ENCODE measurements at places on chromosomes 5 and 9.

- no peak for DNase-seq
Observed at GRCh38 chr9:137026828-137027227, 1.2 kb downstream of the ABCA2 start.

- DNase-seq: no peak
Observed at GRCh38 chr9:127809540-127810377, 7.1 kb downstream of the FPGS start.

DNA sequence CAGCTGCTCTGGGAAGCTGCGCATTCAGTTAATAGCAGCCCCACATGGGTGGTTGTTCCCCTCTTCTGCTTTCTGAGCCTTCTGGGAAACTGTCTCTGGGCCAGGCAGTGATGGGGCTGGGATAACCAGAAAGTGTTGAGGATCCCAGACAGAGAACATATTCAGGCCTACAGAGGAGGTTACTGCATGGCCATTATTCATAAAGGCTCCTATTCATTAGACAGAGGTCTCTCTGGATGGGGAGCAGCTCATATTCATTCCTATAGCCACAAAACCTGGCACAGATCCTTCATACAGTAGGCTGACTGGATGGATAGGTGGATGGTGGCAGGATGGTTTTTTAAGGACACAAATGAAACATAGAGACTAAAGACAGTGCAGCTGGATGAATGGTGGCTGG lies 76.3 kb downstream of the HSPA4 start:
- DNase-seq: no peak

- no peak for DNase-seq
Observed at GRCh38 chr5:174090129-174090528, 44.6 kb downstream of the NSG2 start.

- DNase-seq: no peak
Observed at GRCh38 chr5:56829137-56829908, 14.0 kb downstream of the MAP3K1 start.

GRCh38 chr5:132103332-132103951 lies 29.9 kb downstream of the CSF2 start:
- no peak for DNase-seq

- DNase-seq: no peak
Observed at GRCh38 chr5:147519380-147519779, 9.5 kb upstream of the DPYSL3 start.

GRCh38 chr5:165903835-165904234 lies 2387.6 kb upstream of the WWC1 start:
- DNase-seq: no peak

DNA sequence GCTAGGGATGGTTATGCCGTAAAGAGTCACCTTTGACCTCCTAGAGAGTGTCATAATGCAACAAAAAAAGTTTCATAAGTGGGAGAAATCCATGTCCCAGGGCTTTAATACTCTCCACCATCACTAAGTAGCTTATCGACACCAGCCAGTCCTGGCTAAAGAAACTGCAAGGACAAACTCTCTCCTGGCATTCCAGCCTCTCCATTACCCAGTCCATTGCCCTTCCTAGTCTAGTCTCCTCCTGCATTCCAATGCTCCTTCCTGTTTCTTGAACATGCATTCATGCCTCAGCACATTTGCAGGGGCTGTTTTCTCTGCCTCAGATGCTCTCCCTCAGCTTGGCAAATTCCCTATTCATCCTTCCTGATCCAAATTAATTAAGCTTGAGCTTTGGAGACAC lies 364.1 kb downstream of the BRINP1 start:
- DNase-seq: no peak

GRCh38 chr9:118262191-118262590 lies 558.0 kb downstream of the TLR4 start:
- DNase-seq: no peak

GRCh38 chr9:20620650-20621470 lies 1.4 kb downstream of the MLLT3 start:
- DNase-seq: no peak

DNA sequence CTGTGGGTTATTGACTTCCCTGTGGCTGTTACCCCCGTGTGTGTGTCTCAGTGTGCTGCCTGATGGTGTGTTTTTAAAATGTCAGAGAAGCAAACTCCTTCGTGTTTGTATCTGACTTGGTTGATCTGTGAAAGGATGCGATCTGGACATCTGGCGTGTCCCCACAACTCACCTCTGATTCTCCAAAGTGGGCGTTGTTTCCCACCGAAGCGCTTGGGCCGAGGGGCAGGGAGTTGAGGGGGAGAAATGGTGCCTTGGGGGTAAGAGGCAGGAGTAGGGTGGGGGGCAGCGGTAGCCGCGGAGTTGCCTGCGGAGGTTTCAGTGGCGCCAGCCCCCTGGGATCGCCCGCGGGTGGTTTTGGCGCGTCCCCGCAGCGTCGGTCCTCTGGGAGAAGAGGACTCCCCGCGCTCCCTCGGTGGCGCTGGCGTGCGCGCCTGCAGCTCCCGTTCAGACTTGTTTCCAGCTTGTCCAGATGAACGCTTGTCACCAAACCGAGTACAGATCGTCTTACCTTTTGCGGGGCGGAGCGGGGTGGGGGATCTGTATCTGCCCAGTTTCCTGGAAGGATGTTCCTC lies 1.1 kb downstream of the MAST4 start:
- DNase-seq: peak; percentile 39

DNA sequence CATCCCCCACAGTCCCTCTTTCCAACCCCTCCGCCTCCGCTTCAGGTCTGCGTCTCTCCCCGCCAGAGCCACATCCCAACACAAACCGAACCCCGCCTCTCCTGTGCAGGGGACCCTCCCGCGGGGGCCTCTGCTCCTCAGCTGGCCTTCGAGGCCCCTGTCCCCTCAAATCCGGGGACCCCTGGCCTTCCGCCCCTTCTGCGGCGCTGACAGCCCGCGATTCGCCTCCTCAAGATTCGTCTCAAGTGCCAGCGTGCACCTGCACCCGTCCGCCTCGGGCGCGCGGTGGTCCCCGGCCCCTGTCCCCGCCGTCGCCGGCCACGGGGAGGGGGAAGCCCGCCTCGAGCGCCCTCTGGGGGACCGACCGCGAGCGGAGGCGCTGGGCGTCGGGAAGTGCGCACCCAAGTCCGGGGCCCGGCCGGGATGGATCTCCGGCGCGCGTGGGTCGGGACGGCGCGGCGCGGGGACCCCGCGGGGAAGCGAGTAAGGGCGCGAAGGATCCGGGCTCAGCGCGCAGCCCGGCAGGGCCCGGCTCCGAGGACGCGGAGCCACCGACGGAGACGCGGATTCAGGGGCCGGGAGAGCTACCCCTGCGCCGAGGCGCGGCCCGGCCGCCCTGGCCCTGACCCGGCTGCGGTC lies 623 bp downstream of the FLT4 start:
- no peak for DNase-seq

DNA sequence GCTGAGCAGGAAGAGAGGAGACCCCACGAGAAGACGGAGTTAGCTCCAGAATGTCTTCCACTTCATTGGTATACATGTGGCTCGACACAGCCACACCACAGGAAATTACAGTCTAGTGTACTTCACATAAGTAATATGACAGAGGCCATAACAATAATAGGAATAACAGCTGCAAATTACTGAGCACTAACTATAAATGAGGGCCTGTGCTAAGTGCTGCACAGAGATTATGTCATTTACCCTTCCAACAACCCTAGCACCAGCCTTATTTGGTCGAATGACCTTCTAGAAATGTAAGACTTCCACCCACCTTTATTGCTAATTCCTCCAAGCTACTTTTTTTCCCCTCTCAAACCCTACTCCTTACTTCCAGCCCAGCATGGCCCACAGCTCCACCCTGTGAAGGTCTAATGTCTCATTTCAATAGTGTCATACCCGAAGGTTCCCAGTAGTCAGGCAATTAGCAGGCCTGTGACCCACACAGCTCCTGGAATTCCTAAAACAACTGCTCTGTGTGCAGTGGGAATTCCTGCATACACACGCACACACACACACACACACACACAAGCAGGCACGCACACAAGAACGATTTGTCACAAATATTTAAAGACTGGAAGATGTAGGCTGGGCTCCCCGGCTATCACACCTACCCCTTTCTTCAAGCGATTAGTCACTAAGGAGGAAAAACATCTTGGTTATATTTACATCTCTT lies 134.5 kb downstream of the FRMD3 start:
- no peak for DNase-seq

DNA sequence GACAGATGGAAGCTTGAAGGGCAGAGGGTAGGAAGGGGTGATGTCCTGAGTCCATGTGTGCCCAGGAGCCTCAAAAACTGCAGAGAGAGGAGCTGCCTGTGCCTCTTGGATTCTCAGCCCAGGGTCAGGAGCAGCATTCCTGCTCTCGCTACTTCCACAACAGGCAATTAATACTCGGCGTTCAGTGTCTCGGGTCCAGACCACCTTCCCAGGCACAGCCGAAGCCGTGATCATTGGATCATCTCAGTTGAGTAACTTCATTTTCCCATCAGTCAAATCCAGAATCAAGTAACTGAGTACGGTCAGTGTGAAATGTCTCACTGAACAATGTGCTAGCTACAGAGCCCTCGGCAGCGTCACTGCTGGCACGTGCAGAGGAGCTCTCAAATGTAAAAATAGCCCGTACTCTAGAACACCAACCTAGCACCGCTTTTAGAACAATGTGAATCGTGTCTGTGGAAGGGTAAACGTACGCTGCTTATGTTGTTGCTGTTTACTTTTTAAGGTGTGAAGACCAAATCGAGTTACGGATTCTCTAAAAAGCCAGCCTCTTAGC lies 63.5 kb upstream of the IRX4 start:
- DNase-seq: no peak

- DNase-seq: no peak
Observed at GRCh38 chr9:104987743-104988142, 59.8 kb upstream of the ABCA1 start.

DNA sequence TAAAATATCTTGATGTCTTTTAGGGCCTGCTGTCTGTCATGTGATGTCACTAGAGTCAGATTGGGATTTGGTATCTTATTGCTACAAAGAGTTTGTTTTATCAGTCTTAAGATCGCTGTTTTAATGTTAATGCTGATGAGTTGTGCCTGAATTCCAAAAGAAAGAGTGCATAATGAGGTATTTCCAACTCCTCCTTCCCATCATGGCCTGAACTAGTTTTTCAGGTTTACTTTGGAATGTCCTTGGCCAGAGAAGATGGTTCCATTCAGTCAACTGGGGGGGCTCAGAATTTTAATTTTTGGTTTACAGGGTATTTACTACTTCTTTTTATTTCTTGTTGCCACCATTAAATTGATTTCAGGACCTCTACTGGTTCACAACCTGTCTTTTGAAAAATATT lies 74.3 kb upstream of the MARCHF11 start:
- DNase-seq: no peak

DNA sequence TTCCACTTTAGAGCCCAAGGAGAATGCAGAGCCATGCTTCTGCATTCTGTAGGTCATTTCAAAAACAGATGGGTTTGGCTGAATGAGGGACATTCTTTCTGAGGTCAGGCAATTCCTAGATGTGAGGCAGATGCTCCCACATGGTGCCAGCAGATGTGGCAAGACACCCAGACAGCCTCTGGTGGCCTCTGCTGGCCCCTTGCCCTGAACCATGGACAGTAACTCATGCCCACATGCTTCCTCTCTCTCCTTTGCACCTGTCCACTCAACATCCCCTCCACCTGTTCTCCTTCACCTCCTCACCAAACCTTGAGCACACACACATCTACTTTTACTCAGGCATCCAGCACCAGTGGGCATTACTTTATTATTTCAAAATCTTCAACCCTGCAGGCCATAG lies 252.3 kb downstream of the DNAH5 start:
- no peak for DNase-seq

- DNase-seq: no peak
Observed at GRCh38 chr5:132505641-132506040, 15.1 kb upstream of the IRF1 start.

DNA sequence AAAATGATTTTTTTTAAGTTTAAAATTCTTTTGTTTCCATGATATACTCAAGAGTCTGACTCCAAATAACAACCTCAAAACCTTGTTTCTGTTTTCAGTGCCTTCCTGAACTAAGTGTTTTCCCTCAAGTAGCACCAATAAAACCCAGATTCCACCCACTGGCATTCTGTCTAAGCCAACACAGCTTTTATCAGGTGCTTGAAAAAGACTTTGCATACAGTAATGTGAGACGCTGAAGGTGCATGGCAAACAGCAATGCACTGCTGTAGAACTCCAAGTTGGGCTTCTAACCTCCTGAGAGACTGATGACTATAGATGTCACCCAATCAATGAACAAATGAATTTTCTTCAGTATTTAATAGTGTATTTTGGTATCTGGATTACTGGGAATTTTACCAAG lies 95.7 kb downstream of the NFIB start:
- DNase-seq: no peak

GRCh38 chr9:137302449-137303150 lies 529 bp upstream of the NRARP start:
- DNase-seq: no peak

DNA sequence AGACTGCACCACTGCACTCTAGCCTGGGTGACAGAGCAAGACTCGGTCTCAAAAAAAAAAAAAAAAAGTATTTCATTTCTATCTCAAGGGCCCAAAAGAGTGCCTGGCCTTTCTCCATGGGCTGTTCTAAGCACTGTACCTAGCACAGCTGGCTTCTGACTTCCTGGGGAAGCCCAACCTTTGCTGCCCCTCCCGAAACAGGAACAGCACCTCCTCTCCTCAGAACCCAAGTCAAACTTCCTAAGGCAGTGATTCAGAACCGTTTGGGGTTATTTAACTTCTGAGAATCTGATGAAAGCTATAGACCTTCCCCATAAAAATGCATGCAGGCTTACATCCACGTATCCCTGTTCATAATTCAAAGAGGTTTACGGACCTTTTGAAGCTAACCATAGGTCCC lies 57.8 kb downstream of the NRG2 start:
- no peak for DNase-seq

- no peak for DNase-seq
Observed at GRCh38 chr5:67053229-67053628, 143.4 kb downstream of the CD180 start.

- DNase-seq: no peak
Observed at GRCh38 chr5:60698336-60698735, 1.6 kb downstream of the DEPDC1B start.

- DNase-seq: no peak
Observed at GRCh38 chr5:175695161-175696126, 37.6 kb downstream of the HRH2 start.

- no peak for DNase-seq
Observed at GRCh38 chr5:14246350-14247053, 103.4 kb downstream of the TRIO start.

DNA sequence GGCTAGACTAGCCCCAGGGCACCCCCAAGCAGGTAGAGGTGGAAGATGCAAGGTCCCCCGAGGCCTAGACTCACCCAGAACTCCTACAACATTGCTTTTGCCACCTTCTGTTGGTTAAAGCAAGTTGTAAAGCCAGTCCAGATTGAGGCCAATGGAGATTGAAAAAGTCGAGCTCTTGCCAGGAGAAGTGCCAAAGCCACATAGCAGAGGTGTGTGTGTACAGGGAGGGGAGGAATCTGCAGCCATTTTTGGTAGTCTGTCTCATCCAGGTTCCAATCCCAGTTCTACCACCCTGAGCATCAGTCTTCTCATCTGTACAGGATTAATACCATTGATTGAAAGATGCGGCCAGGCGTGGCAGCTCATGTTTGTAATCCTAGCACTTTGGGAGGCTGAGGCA lies 12.3 kb upstream of the URM1 start:
- DNase-seq: no peak

- DNase-seq: no peak
Observed at GRCh38 chr9:38207247-38207778, 138.3 kb upstream of the SHB start.

- DNase-seq: no peak
Observed at GRCh38 chr5:127741412-127741811, 38.2 kb downstream of the CCDC192 start.
